ENCODE measurements at places on chromosomes 6 and 20. TPM values are rescaled to one million over a fixed set of nuclear protein-coding genes. Genes with fewer than 3 reads are reported as not detected.

SYNDIG1 gene
- 3.2 TPM for total RNA-seq

C6orf132 gene
- total RNA-seq = 0.31 TPM

XKR7 gene
- total RNA-seq = not detected

TRMT11 gene
- 19.4 TPM for total RNA-seq

PSORS1C1 gene
- total RNA-seq = 0.92 TPM

IRF4 gene
- total RNA-seq = under 0.01 TPM

EBF4 gene
- 0.25 TPM for total RNA-seq

GABRR1 gene
- not detected for total RNA-seq

RPN2 gene
- 296 TPM for total RNA-seq

TREM2 gene
- not detected for total RNA-seq

VSX1 gene
- total RNA-seq = not detected

TBP gene
- total RNA-seq = 8.2 TPM

LINC00237 gene
- not detected for total RNA-seq

TP53TG5 gene
- not detected for total RNA-seq

HLA-DRA gene
- total RNA-seq = not detected

SFTA2 gene
- total RNA-seq = not detected

BMP7 gene
- total RNA-seq = not detected

COL12A1 gene
- total RNA-seq = 328 TPM

ARMC2 gene
- 1.9 TPM for total RNA-seq

BYSL gene
- total RNA-seq = 10.6 TPM

MTG2 gene
- total RNA-seq = 19.3 TPM

GPR63 gene
- total RNA-seq = under 0.01 TPM

NOX3 gene
- total RNA-seq = not detected

TMEM170B gene
- total RNA-seq = 1.9 TPM

RWDD2A gene
- 5.0 TPM for total RNA-seq

SPEF1 gene
- total RNA-seq = 0.12 TPM

IFNGR1 gene
- total RNA-seq = 66.3 TPM

LPA gene
- not detected for total RNA-seq

MUC22 gene
- not detected for total RNA-seq

HLA-DMB gene
- total RNA-seq = not detected

SLCO4A1 gene
- total RNA-seq = 0.53 TPM

HMGN4 gene
- total RNA-seq = 77.5 TPM

RIPOR3 gene
- 0.13 TPM for total RNA-seq

RGS17 gene
- 37.3 TPM for total RNA-seq

BPI gene
- 0.79 TPM for total RNA-seq
